ENCODE measurements at places on chromosomes 1 and 21.

DNA sequence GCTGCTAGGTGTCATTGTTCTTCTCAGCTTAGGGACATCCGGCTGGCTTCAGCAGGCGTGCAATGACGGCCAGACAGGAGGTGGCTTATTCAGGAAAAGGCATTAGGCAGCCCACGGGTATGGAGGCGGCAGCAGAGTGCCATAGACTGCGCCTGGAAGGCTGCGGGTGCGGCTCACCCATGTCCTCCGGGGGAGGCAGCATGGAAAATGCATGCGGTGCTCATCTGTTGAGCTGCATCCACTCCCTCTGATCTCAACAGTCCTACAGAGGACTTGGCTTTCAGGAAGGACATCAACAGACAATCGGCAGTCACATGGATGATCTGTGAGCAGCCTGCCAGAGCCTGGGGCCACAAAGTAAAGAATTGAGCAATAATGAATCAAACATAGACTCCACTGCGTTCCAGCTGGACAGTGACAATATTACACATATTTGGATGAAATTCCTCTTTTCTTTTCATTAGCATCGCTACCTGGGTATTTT is 42.9 kb downstream of the UMODL1 start:
- no peak for DNase-seq

GRCh38 chr1:157540852-157541251 is 11.5 kb downstream of the FCRL5 start:
- DNase-seq = no peak

DNA sequence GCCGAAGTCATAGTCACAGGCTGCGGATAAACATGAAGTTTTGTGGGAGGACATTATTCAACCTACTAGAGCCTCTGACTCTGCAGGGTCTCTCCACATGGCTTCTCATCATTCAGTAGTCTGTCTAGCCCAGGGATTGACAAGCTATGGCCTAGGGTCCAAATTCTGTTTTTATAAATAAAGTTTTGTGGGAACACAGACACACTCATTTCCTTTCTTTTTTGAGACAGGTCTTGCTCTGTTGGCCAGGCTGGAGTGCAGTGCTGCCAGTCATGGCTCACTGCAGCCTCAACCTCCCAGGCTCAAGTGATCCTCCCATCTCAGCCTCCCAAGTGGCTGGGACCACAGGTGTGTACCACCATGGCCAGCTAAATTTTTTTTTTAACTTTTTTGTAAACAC is 8.1 kb upstream of the ENO1 start:
- DNase-seq = no peak

- DNase-seq = no peak
These were observed 323.0 kb upstream of the PLD5 start for GRCh38 chr1:242847390-242847993.

- no peak for DNase-seq
These were observed 23.5 kb downstream of the ADARB1 start for GRCh38 chr21:45097827-45098387.

- DNase-seq = no peak
These were observed 55.2 kb upstream of the PTGS2 start for GRCh38 chr1:186735463-186735862.

DNA sequence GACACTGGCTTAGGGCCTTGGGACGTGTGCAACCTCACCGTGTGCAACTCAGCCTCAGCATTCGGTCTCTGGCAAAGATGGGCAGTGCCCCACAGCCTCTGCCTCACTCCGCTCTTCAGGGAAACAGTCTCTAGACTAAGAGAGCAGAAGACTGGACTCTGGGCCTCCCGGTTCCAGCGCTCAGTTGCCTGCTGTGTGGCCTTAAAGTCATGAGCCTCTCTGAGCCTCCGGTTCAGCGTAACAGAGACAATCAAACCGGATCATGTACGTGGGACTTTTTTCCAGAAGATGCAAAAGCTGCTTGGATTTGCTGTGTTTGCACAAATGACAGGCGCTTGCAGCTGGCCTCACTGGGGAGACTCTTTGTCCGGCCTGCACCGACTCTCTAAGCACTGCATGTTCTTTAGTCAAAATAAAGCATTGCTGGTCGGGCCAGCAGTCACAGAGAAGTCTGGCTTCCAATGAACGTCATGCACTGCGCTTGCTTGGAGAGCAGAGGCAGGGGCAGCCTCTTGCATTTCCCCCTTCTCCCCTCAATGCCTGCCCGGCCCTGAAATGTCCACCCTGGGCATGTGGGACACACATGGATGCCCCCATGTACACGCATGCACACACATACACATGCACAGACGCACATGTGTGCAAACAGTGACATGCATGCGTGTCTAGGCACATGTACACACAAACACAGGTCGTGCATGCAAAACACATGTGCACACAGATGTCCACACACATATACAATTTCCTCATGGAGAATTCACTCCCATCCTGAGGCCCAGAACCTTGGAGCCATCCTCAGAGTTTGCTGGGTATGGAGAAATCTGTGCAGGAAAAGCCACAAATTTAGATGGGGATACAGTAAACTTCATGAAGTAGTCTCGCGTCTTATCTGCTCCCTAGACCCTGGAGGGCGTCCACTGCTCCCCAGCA is 152.4 kb downstream of the PRDM16 start:
- no peak for DNase-seq

GRCh38 chr1:244096691-244097090 is 45.6 kb downstream of the ZBTB18 start:
- no peak for DNase-seq

GRCh38 chr1:36239941-36240637 is 15.8 kb downstream of the THRAP3 start:
- no peak for DNase-seq

GRCh38 chr1:84996846-84997666 is at the start of gene MCOLN2:
TSS of gene MCOLN2 (minus strand) at chr1:84997113. CDS start at chr1:84996872, 241 bp downstream.
- peak; percentile 43 for DNase-seq

DNA sequence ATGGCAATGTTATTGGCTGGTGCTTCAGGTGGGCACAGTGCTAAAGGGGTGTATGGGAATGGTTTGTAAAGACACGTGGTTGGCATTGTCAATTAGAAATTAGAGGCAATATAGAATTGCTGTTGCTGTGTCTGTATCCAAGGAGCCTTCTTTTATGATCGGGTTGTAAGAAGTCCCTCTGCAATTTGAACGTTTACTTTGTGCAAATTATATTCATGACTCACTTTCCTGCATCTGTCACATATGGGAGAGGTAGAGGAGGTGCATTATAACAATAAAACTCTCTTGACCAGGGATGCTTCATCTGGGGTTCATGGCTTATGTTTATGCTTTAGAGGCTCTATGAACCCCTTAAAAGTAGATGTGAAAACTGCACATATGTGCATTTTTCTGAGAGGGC is 130.4 kb upstream of the DNAH14 start:
- no peak for DNase-seq

GRCh38 chr1:226656601-226657277 is 82.3 kb downstream of the ITPKB start:
- no peak for DNase-seq

DNA sequence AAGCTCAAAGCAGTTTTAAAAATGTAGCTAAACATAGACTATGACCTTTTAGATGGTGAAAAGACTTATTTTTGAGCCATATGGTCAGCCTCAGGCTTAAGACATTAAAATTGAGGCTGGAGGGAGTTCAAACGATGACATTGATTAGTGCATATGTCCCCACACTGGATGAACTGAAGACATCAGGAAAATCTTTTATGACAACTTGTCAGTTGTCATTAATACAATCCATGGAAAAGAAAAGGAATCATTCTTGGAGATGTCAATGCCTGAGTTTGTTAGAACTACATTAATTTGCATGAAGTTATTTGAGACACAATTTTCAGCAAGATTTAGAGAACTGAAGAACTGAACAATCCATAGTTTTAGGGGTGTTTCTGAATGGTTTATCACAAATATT is 349.9 kb downstream of the COL11A1 start:
- no peak for DNase-seq

DNA sequence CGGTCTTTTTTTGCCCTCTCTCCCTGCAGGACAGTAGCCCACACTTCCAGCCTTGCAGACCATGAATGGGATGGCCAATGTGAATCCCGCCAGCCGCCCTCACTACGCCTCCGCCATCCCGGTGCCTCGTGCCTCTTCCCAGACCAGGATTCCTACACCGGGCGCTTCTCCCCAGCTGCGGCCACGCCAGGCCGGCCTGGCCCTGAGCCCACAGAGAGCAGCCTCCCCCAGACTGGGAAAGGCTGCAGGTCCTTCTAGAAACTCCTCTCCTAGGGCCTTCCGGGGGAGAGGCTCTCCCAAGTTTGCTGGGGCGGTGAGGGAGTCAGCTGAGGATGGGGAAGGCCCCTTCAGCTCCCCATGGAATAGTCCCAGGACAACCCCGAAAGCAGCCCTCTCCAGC is 83.9 kb downstream of the NAV1 start:
- no peak for DNase-seq

- no peak for DNase-seq
These were observed 157.7 kb downstream of the PIK3R3 start for GRCh38 chr1:45974541-45975269.

DNA sequence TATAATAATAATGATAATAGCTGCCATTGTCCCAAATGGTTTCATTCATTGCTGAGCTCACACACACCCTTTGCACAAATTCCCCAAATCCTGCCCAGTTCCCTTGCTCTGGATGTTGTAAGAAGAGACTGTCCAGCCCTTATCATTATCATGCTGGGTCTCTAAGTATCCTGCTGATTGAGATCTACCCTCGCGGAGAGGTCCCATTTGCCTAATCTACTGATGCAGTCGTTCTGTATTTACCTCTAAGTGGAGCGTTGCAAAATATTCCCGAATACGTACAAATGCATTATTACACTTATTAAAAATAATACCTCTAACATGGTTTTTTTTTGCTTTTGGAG is 51.2 kb downstream of the TNFRSF8 start:
- no peak for DNase-seq

DNA sequence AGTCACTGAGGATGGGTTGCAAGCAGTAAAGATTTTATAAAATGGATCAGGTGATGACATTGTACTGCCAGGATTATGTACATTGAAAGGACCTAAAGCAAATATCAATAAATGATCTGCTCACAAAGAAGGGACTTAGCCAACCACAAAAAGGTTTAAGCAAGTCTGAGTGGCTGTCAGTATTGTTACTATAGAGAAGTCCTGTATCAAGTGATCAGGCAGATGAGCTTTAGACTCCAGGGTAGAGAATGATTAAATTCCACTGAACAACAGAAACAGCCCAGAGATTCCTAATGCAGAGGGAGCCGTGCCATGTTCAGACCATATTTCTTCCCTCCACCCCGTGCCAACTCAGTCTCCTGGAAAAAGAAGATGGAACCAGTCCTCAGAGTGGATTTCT is 138.9 kb downstream of the SETD4 start:
- DNase-seq = no peak

GRCh38 chr1:70916034-70916427 is 131.6 kb downstream of the PTGER3 start:
- no peak for DNase-seq

- DNase-seq = no peak
These were observed 161.0 kb downstream of the KCNK2 start for GRCh38 chr1:215243345-215244054.

DNA sequence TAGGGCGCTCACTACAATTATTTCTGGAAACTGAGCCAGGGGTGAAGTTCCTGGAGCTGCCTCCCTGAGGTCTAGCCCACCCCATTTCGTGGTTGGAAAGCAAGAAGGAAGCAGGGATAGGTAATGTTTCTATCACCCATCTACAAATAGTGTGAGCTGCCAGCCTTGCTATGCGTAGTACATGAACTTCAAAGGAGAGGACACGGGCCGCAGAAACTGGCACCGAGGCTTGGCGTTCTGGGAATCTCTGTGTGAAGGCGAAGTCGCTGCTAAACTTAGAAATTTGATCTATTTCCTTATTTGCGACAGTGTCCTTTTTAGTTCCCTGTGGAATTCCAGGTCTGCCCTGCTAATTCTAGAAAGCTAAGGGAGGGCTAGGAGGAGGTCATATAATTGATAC is 49.6 kb upstream of the NTPCR start:
- DNase-seq = no peak

DNA sequence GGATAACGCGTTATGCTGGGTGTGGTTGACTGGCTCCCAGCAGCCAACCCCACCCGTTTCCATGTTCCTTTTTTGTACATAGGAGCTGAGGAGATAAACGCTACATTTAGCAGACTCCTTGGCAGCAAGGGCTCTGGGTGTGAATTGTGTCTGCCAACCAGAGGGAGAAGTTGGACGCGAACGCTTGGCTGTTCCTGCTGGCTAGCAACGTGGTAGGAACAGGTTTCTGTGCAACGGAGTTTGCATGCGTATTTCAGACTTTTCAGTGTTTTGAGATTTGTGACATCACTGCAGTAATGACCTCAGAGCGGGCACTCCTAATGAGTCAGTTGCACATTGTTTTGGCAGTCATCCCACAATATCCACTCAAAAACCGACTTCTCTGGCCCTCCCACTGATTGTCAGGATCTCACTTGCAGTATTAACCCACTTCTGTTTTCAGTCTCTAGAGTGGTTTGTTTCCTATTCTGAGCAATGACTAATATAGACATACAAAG is 98.7 kb upstream of the RGS1 start:
- no peak for DNase-seq

- DNase-seq = no peak
These were observed 74.4 kb downstream of the RWDD3 start for GRCh38 chr1:95308276-95309030.

DNA sequence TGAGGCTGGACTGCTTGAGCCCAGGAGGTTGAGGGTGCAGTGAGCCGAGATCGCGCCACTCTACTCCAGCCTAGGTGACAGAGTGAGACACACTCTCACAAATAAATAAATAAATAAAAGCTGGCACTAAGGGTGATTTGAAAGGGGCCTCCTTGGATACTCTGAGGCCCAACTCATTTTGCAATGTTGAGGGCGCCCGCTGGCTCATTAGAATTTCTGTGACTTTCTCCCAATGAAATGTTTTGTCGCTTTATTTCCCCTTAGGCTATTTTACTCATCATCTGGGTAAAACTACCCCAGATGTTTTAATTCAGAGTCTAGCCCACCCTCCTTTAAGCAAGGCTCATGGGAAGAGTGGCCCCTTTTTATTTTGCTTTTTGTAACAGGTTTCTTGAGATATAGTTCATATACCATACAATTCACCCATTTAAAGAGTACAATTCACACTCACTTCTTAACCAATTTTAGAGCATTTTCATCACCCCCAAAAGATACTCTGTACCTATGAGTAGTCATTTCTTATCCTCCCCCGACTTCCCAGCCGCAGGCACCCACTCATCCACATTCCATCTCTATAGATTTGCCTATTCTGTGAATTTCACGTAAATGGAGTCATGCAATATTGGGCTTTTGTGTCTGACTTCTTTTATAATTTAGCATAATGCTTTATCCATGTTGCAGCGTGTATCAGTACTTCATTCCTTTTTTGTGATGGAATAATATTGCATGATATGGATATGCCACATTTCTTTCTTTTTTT is 259.1 kb downstream of the KAZN start:
- no peak for DNase-seq
